ENCODE measurements at places on chromosomes 2 and 18.

DNA sequence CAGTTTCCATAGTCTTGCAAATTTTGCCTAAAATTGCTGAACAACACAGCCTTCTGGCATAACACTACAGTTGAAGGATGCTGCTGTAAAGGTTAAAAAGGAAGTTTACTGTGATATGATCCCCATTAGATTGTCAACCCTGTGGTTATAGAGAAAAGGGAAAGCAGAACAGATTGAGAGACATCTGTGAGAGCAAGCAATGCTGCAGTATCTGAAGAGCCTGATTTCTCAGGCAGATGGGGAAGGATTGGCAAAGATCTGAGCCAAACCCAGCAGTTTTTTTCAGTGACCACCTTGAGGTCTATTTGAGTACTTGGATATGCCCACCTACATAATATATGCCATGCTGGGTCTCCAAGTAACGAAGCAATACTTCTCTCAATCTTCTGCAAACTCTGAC lies 8.5 kb upstream of the ST8SIA3 start:
- DNase-seq, result no peak

- DNase-seq, result peak; percentile 68
Measured at GRCh38 chr2:26184555-26185303, 11.8 kb downstream of the GAREM2 start.

DNA sequence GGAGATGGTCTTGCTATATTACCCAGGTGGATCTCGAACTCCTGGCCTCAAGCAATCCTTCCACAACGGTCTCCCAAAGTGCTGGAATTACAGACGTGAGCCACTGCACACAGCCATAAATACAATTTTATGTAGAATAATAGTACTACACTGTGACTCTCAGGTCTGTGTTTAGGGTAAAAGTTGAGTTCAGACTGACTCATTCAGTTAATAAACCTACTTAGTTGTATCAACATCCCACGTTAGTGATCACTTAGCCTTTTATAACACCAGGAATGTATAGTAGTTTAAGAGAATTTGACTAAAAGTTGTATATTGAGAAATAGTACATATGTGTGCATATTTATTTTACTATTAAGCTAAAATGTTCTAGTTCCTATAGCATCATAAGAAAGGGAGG lies 237.5 kb downstream of the PHLPP1 start:
- DNase-seq, result no peak

DNA sequence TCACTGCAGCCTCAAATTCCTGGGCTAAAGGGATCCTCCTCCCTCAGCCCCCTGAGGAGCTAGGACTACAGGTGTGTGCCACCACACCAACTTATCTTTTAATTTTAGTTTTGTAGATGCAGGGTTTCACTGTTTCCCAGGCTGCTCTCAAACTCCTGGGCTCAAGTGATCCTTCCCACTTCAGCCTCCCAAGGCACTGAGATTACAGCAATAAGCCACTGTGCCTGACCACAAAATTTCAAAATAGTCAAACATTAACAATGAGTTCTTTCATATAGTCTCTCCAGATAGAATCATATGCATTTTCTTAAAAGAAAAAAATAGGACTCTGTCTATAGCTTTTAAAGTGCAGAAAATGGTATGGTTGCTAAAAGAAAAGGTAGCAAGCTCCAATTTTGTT lies 24.9 kb upstream of the PID1 start:
- DNase-seq, result no peak

DNA sequence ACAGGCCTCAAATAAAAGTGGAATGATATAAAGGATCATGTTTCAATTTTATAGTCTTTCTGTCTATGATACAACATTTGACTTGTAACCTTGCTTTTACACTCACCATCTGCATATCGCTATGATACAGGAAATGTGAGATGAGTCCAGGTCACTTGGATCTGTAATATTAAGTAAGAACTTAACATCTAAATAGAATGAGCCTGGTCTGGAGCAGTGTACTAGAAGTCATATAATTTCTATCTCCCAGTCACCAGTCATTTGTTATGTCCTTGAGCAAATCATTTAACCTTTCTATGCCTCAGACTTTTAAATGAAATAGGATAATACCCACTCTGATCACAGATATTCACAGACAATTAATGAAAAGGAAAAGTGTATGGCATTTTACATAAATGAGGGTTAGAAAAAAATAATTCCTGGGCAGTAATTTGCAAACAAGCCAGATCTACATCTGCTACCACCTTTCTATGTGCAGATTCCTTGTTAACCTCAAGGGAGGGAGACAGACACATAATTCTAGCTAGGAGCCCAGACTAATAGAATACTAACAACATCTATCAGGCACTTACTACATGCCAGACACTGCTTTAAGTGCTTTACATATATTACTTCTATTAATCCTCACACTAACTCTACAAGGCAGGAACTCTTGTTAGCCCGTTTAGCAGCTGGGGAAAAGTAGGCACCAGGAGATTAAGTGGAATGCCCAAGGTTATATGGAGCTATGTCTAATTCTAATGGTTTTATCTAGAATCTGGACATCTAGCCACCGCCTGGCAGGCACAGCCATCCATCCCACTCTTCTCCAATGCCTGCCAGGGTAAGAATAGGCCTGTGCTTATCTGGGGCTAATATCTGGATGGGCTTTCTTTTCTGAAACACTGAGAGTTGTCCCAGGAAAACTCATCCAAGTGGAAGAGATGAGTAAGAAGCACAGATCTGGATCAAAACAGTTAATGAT lies 313.6 kb upstream of the CDH20 start:
- peak; percentile 34 for DNase-seq

DNA sequence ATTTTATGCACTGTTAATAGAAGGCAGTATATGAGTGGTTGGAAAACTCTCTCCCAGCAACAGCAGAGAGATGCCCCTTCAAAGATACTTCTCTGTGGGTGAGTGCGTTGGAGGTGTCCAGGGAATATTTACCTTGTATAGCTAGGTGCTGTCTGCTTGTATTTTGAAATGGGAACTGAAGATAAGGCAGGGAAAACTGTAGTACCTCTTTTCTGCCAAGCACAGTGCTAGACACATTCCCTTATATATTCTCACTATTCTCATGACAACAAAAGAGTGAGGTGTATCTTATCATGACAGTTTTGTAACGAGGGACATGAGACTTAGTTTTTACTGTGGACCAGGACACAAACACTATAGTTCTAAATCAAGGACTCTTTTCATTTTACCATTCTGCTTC lies 2.1 kb downstream of the TTC39C start:
- peak; percentile 40 for DNase-seq

DNA sequence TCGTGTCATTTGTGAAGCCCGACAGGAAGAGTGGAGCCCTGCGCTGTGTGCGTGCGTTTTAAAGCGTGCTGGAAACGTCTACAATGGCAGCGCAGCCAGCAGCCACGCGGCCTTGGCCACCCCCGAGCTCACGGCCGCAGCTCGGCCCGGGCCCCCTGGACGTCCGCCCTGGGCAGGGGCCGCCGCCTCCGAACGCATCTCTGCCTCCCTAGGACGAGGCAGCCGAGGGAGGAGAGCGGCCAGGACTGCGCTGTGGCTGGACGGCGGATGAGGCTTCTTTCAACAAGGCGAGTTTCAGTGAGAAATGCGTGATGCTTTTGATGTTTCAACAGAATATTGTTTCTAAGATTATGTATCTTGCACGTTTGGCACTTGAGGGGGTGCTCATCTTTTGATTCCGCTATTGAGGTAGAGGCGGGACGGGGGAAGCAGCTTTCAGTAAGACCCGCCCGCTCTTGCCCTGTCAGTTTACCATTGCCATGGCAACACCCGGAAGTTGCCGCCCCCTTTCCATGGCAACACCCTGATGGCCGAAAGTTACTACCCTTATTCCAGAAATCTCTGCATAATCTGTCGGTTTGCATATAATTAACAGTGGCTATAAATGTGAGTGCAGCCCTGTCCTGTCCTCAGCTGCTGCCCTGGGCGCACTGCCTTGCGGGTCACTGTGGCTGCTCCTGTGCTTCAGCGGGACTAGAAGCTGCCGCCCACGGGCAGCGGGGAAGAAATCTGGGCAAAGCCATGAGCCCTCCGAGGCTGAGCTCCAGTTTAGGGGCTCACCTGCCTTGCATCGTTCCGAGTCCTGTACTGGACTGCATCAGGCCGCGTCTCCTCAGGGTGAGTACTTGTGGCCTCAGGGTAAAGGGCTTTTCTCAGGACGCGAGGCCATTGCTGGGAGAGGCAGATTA lies 38.6 kb downstream of the ADNP2 start:
- DNase-seq, result peak; percentile 80

All from NCI-H1092 treated with DMSO at 0.1 percent for 48 hours (cell line).